ENCODE measurements at places on chromosomes 1 and 21.

- no peak for DNase-seq
Observed at GRCh38 chr1:240031414-240031813, 60.3 kb upstream of the FMN2 start.

- no peak for DNase-seq
Observed at GRCh38 chr1:30054126-30054525, 669.3 kb downstream of the MATN1 start.

- no peak for DNase-seq
Observed at GRCh38 chr1:159084152-159084551, 7.6 kb upstream of the AIM2 start.

GRCh38 chr1:66725885-66726665 lies 26.2 kb upstream of the DYNLT5 start:
- DNase-seq, result no peak

- DNase-seq, result no peak
Observed at GRCh38 chr21:15967661-15968060, 237.9 kb downstream of the USP25 start.

DNA sequence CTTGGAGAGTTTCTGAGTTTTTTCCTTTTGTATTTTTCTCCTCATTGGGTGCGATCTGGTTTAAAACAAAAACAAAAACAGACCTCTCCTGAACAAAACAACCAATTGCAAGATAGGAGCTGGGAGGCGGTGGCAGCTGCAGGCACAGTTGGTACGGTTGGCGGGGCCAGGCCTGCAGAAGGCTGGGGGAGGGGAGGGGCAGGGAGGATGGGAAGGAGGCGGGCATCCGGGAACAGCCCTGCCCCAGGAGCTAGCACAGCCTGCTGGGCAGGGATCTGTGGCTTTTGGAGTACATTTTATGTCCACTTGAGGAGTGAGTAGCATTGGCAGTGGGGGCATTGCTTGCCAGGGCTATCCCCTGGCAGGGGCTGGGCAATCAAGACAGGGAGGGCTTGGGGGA lies 5.2 kb downstream of the CAPN9 start:
- no peak for DNase-seq

- DNase-seq, result no peak
Observed at GRCh38 chr1:244068567-244068966, 17.5 kb downstream of the ZBTB18 start.
